GM12892 (cell line): ENCODE measurements at places on chromosomes 7 and 10.

GRCh38 chr10:3701491-3701890 lies 83.5 kb downstream of the KLF6 start:
- no peak for DNase-seq

DNA sequence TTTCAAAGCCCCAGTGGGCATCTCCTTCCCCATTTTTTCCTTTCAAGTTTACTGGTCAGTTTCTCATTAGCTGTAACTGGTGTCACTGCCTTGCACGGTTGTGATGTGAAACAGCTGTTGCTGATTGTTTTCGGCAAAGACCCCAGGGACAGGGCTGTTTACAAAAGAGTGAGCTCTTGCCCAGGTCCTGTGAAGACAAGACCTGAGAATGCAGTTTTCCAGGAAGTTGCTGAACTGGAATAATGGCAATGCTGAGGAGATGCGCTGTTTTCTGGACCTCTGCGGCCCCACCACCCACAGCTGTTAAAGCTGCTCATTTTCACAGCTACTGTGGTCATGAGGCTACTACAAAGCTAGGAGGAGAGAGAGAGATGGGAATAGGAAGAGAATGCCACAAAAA lies 116.6 kb upstream of the RSU1 start:
- DNase-seq = no peak

GRCh38 chr10:15780353-15781135 lies 60.8 kb upstream of the ITGA8 start:
- DNase-seq = no peak

- no peak for DNase-seq
Measured at GRCh38 chr10:130575756-130576285, 439.6 kb downstream of the GLRX3 start.

GRCh38 chr10:6213257-6213905 lies 10.6 kb downstream of the PFKFB3 start:
- DNase-seq = no peak

- DNase-seq = no peak
Measured at GRCh38 chr7:19508821-19509220, 200.0 kb downstream of the POLR1F start.

DNA sequence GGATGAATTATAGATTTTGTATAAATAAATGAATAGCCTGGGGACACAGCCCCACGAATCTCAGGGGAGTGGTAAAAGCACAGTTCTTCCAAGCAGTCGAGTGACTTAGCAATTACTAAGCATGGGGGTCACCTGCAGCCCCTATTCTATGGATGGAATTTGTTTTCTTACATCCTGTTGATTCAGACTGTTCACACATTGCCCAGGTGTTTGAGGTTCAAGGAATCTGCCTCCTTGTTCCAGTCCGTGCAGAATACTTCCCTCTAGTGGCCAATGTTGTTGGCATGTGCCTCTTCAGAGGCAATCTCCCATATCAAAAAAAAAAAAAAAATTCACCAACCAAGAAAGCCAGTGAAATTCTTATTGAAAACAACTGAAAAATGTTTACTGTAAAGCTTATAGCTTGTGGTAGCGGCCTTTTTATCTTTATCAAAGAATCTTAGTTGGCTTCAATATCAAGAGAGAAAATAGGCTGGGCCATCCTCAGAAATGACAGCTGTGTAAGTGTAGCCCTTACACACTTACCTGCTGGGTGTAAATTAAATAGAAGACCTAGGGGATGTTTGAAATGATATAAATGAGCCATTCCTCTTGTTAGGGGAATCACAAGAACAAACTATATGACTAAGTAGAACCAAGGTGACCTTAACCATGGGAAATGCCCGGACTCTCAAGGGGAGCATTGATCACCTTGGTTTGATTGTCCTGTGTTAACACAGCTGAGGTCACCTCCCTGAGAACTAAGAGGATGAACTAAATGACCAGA lies 7.8 kb downstream of the LIPM start:
- no peak for DNase-seq

DNA sequence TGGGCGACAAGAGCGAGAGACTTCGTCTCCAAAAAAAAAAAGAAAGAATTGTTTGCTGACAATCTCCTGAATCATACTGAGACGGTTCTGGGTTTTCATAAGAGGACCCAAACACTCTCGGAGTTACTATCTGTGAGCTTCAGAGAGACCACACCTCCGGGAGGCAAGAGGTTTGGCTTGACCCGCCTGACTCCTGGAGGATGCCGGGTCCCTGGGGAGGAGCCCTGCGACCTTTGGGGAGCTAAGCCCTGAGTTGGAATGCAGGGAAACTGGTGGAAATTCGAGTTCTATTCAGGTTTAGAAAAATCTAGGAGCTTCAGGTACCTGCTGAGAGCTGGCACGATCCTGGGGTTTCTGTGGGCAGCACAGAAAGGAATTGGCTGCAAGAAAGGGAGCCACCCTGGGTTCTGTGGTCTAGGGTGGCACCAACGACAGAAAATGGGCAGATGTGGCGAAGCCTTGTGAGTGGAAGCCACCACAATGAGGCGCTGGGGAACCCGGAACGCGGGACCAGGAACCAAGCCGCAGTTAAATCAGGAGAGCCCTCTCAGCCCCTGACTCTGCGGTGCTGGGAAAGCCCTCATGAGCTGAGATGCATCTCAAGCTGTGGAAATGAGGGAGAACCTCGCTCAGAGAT lies 21.9 kb upstream of the GATAD1 start:
- DNase-seq = no peak

- no peak for DNase-seq
Measured at GRCh38 chr7:129197771-129198170, 9.3 kb downstream of the SMO start.

GRCh38 chr10:43231523-43232078 lies 35.3 kb downstream of the RASGEF1A start:
- DNase-seq = no peak

- DNase-seq = no peak
Measured at GRCh38 chr10:96764425-96765060, 44.2 kb upstream of the PIK3AP1 start.

GRCh38 chr7:155466814-155467733 lies 9.1 kb downstream of the EN2 start:
- DNase-seq = no peak

DNA sequence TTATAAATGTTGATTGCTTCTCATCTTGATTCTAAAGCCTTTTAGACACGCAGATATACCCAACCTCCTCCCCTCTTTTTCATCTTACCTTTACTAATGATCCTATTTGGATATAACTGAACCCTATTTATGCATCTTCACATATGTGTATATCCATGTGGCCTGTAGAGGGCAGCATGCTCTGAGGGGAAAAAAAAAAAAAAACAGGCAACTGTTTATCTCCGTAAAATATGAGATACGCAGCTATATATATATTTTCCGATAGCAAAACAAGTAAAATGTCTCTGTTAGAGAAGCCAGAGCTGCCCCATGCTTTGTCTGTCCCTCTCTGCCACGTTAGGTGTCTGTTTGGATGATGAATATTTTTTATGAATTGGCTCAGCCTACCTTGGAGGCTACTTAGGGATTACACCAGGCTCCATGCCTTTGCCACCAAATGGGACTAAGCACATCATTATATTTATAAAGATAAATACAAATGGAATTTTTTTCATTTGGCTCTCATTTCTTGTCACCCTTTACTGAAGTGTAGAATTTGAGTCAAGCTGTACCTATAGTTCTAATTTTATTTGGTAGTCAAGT lies 174.8 kb upstream of the FZD1 start:
- no peak for DNase-seq

DNA sequence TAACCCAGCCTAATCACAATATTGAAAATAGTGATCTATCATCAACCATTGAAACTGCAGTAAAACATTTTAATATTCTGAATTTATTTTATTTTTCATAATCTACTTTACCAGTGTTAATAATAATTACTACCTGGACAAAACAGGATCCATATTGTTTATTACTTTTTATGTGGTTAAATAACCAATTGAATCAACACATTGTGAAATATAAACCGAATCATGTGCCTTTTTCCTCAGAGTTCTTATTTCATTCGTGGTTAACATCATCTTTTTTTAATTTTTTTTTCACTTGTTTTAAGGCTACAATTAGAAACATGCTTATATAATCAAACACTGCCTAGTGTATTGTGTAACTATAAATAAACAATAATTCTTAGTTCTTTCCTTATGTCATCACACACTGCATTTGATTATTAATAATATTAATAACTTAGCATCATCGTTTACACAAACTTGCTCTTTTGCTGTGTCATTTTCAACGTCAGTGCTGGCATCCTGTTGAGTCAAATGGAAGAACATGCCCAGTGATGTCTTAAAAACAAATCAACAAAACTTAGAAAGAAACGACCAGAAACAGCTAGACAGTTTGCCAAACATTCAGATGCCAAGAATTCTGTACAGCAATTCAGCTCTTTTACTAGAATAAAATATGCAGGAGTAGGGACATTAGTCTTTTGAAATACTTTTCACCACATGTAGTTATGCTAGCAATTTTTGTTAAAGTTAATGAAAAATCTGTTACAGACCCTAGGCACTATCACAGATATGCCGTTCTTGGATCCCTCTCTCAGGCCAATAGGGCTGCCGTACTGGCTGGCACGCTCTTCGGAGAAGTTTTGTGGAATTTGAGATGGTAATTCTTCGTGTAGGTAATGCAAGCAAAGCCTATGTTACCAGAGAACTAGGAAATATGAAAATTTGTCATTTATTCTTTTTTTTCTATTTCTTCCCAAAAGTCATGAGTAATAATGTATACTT lies 330.4 kb upstream of the SEMA3A start:
- DNase-seq = no peak

GRCh38 chr7:30915005-30915601 lies 3.5 kb downstream of the AQP1 start:
- no peak for DNase-seq

GRCh38 chr7:41152179-41152678 lies 550.7 kb downstream of the INHBA start:
- no peak for DNase-seq

- DNase-seq = no peak
Measured at GRCh38 chr7:36515847-36516246, 126.2 kb downstream of the ANLN start.

GRCh38 chr10:94324609-94325233 lies 38.0 kb downstream of the NOC3L start:
- DNase-seq = no peak

DNA sequence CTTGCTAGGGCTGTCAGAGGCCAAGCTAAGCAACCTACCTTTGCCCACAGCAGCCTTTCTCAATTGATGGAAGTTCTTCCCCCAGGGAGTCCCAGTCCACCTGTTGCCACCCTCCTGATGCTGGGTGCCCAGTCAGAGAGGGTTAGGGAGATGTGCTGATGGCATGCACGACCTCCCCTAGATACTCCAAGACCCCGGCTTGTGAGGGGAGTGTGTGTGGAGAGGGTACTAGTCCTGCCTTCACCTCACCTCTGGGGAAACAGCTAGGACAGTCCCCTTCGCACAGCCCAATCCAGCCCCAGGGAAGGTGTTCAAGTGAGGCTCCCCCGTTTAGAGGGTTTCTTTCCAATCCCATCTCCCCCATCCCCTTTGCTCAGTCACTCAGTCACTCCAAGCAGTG lies 1.3 kb upstream of the UNC5B start:
- no peak for DNase-seq

- no peak for DNase-seq
Measured at GRCh38 chr10:91088300-91089140, 131.9 kb upstream of the PCGF5 start.

DNA sequence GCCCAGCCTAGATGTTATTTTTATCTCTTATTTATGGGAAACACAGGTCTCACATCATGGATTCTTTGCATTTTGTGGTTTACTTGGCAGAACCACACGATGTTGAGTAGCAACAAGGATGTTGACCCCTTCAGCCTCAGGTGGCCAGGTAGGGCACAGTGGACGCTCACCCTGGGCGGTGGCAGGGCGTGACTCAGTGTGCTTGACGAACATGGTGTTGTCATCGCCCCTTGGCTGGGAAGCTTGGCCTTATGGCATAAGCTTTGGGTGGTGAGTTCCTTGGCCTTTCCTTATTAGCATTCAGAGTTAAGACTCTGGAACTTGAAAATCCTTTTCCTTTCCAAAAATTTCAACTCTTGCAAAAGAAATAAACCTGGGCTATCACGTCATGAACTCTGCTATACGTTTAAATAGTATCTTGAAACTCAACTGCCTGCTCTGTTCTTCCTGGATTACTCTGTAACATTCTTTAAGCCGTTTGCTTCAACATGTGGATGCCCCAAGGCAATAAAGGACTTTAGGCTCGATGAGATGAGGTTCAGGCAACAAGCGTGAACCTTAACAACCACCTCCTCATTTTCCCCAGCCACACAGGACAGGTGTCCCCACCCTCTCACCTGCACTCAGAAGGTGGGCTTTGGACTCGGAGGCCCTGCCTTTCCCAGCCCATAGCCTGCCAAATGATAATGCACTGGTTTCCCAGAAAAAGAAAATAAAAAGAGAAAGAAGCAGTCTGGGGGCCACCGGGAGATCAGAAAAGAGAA lies 22.5 kb upstream of the ECHDC3 start:
- no peak for DNase-seq

DNA sequence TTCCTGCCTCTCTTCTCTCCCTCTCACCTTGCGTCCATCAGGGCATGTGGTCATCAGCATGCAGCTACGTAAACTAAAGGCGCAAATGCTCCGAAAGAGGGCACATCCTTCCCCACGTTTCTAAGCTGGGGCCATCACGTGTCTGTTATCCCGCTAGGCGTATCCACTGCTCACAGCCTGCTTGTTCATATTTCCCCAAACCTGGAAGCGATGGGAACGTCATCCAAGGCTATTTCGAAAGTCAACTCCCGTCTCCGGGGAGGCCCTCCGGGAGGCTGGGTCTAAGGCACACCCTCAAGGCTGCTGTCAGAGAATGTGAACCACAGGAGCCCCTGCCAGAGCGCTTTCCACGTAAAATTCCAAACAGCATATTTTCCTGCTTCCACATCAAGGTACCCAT lies 199.2 kb downstream of the DIP2C start:
- no peak for DNase-seq

DNA sequence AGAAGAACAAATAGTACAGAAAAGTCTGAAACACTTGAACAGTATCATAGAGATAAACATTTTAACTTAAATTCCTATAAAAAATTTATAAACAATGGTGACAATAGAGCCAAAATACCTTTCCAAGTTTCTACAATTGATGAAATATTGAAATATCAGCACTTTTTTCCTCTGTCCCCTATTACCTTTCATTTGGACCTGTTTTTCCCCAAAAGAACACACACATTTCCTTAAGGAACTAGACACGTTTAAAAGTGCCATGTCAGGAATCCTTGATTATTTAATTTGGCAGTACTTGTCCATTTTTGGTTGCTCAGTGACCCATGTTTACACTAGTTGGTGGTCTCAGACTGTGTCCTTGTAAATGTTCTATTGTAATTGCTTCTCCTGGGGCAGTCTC lies 162.6 kb downstream of the CTNNA3 start:
- no peak for DNase-seq

DNA sequence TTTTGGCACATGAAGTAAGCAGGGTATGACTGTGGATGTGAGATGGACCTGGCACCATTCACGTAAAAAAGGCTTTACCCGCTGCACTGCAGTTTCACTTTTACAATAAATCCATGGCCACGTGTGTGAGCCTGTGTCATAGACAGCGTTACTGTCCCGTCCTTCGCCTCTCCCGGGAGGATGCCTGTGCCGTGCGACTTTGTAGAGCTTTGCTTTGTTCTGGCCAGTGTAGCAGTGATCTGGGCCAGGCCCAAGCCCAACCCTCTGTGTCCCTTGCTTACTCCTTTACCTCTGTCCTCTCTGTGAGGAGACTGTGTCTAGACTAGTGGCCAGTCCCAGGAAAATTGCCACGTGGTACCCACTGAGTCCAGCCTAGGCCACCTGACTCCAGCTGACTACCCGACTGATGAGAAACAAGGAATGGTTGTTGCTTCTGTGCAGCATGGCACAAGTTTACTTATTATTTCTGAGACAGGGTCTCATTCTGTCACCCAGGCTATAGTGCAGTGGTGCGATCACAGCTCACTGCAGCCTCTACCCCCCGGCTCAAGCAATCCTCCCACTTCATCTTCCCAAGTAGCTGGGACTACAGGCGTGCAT lies 48.1 kb downstream of the JAKMIP3 start:
- no peak for DNase-seq
